SK-N-SH treated with all-trans-retinoic acid at 6 μM for 48 hours (cell line): ENCODE measurements at places on chromosomes 12 and 14.

DNA sequence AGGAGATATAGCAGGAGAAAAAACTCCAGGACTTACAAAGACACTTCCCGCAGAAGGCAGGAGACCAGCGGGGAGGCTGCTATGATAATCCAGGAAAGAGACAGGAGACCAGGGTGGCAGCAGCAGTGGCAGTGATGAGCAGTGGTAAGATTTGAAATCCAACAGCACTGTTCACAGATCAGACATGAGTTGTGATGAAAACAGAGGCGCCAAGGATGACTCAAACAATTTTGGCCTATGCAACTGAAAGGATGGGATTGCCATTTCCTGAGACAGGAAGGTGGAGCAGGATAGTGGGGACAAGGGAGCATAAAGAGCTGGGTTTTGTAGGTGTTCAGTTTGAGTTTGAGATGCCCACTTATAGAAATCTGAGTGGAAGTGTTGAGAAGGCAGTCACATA, 108.6 kb upstream of the DYRK2 start:
- ATAC-seq: peak; percentile 65

- peak; percentile 78 for ATAC-seq
Observed at GRCh38 chr14:68704736-68705720, 87.8 kb downstream of the ZFP36L1 start.

DNA sequence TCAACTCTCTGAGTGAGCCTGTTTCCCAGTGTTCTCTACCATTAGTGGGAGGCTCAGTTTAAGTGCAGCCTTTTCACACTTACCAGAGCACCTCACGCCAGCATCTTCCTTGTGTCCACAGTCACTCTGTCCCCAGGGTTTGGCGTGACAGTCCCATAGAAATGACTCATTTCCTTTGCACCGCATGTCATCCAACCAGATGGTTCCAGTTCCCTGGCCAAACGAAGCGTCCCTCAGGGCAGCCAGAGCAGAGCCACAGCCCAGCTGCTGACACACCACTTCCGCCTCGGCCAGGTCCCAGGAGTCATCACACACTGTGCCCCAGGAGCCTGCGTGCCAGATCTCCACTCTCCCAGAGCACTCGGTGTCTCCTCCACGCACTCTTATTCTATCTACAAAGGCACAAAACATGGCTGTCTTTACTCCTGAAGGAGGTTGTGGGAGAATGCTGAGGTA, 65.4 kb downstream of the ACSM4 start:
- ATAC-seq: peak; percentile 66; the same call in 1 of the 3 replicates

GRCh38 chr14:34363733-34364134, 98.3 kb downstream of the SPTSSA start:
- ATAC-seq: no peak

DNA sequence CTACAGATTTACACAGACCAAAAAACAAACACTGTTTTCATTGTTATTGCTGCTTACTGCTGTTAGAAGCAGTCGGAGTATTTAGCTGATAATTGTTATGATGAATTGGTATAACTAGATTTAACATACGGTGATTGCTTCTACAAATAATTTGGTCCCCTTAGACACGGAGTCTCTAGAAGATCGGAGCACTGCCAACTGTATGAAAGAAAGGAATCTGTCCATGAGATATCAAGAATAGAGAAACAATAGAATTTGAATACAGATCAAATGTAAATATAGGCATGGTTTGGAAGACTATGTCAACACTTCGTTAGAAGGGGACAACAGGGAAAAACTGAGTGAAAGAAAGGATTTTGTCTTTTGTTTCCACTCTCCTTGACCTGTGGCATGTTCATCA, 110.9 kb downstream of the PPP2R5E start:
- no peak for ATAC-seq

GRCh38 chr12:2151391-2151790, 98.6 kb downstream of the CACNA1C start:
- no peak for ATAC-seq
